Activated CD4-positive, alpha-beta T cell treated with anti-CD3 and anti-CD28 coated beads for 24 hours (primary cell): ENCODE measurements at places on chromosomes 5 and 9.

DNA sequence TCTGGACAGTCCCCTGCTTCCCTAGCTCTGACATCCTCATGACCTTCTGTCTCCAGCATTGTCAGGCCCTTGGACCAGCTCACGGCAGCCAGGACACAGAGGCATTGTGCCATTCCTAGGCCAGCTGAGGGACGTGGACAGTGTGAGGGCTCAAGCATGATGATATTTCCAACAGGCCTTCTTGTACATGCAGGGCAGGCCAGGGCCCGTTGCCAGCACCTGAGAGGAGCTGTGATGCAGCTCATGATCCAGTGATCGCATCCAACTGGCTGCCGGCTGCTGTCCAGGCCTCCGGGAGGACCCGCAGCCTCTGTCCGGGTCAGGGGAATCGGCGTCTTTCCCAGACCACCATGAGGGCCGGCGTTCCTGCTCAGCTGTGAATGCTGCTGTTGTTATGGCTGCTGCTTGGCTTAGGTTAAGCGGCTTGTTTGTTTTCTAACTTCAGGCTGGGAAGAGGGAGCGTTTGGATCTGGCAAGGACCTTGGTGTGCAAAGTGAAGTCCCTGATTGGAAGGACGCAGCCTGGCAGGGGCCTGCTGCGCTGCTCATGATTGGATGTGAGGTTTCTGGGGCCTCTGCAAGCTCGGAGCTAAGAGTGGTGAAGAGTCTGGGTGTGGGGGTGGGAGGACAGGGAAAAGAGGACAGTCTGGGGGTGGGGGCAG lies 53.8 kb downstream of the PDZD2 start:
- DNase-seq, result no peak

DNA sequence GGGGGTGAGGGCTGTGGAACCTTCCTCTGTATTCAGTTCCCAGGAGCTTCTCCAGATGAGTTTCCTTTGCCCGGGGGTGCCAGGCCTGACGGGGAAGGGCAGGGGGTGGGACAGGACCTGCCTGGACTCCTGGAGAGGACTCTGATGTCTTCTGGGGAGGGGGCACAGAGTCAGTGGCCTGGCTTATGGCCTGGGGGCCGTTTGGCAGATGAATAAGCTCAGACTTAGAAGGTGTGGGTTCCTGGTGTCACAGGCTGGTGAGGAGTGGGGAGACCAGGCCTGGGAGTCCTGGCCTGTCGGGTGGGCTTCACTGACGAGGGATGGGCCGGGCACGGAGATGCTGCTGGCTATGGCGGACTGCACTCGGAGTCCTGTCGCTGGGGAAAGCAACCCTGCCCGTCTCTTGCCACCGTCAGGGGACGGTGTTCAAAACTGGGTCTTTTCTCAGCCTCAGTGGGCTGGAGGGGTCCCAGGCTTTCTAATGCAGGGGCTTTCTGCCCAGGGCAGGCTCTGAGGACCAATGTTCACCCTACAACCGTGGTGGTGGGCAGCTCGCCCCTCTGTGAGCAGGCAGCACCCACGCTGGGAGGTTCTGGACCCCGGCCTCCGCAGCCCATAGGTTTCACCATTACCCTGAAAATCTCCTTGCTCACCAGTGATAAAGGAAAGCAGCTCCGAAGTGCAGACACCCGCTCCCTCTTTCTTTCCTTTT lies 16.2 kb downstream of the COL5A1 start:
- no peak for DNase-seq

DNA sequence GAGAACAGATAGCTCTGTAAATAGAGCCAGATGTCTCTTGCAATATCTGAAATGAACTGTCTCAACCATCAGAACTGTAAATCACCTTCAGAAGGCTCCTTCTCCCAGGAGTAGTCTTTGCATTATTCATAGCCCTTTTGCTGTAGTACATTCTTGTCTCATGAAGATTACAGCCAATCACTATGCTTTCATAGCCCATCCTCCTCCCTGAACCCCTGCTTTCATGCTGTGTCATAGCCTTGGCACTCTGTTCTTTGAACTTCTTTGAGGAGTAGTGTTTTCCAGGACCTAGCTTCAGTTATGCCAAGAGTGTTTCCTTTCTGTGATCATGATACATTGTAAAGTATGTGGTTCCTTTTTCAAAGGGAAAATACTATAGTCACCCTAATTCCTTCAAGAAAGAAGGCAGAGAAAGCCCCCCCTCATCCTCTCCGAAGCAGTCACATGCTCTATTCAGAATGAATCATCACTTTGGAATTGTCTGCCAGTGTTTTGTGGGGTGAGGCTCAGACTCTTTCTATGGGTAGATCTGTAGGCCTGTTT lies 61.1 kb downstream of the GRIA1 start:
- DNase-seq, result no peak

DNA sequence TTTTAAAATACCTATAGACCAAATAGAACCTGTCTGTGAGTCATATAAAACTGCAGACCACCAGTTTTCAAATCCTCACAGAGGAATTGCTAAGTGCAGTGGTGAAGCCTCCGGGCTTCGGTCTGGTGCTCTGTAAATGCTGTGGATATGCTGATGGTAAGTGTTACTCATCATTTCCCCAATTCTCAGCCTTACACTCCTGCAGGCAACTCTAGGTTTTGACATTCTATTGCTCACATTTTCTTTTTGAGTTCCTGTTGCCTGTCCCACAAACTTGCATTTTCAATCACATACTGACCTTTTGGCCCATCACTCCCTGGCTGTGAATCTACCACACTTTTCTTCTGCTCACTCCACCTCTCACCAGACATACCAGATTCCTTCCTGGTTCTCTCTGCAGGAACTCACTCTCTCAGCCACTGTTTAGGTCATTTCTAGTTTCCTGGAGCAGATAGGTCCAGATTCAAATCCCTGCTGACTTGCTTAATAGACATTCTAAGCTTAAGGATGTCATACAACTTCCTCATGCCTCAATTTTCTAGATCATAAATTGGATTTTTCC lies 192.9 kb downstream of the RAB3C start:
- DNase-seq, result no peak

- DNase-seq, result no peak
Measured at GRCh38 chr5:176474476-176474875, 26.3 kb downstream of the FAF2 start.

GRCh38 chr5:136620016-136620419 lies 254.7 kb upstream of the TRPC7 start:
- no peak for DNase-seq

- no peak for DNase-seq
Measured at GRCh38 chr9:5512658-5513452, 2.5 kb downstream of the PDCD1LG2 start.

- DNase-seq, result no peak
Measured at GRCh38 chr9:81613002-81613812, 76.1 kb downstream of the TLE1 start.

DNA sequence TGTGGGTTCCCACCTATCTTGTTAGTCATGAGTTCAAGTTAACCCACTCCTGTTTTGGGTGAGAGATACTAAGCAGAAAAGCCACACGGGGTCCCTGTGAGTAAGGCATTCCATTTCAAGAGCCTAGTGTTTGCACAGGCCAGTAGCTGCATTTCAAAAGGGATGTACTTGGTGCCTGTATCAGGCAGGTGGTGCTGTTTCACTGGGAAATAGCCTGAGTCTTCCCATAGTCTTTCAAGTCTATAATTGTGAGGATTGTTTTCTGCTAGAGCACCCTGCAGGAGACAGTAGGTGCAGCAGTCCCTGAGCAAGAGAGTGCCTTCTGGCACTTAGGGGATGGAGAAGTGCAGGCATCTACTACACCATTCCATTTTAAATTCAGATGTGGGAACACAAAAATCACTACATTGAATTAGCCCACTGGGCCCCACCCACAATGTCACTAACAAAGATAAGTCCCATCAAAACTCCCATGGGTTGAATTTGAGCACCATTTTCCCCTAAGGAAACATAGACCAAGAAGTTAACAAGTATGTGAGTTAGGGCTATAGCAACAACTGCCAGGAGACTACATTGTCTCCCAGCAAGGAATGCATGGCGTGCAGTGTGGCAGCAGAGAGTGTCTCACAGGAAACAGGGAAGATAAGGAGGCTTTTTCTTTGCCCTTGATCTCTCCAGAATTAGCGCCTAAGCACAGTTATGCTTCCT lies 263.2 kb downstream of the COX7C start:
- peak; percentile 7 for DNase-seq

DNA sequence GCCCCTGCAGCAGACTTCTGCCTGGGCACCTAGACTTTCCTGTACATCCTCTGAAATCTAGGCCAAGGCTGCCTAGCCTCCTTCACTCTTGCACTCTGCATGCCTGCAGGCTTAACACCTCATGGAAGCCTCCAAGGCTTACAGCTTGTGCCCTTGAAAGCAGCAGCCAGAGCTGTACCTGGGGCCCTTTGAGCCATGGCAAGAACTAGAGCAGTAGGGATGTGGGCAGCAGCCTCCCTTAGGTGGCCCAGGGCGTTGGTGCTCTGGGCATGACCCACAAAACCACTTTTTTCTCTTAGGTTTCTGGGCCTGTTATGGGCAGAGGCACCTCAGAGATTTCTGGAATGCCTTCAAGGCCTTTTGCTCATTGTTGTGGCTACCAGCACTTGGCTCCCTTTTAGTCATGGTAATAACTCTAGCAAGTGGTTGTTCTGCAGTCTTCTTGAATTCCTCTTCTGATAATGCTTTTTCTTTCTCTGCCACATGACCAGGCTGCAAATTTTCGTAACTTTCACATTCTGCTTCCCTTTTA lies 606.2 kb downstream of the TLE4 start:
- no peak for DNase-seq

DNA sequence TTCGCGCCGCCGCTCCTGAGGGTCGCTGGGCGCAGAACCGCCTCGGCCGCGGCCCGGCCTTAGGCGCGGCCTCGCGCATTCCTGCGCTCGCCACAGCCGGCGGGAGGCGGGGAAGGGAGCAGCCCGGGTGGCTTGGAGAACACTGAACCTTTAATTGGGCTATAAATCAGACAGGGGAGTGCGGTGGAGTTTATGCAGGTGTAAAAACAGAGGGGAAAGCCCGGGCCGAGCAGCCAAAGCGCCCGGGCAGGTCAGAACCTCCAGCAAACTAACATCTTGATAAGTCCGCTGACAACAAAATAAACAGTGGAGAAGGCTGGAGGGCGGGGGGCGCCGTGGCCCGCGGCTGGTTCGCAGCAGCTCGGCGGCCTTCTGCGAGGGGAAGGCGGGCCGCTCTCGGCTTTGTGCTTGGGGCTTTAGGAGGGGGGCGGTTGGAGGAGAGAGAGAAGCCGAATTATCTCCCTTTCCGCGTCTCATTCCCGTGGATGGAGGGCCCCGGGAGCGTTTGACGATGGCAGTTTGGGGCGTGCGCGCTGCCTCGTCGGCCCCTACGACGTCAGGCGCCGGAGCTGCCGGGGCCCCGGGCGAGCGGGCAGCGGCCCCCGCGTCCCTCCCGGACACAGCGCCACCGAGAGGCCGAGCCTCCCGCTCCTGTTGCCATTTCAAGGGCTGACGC lies 11.3 kb downstream of the FOXD1 start:
- DNase-seq, result no peak

- no peak for DNase-seq
Measured at GRCh38 chr5:143653766-143654282, 158.1 kb upstream of the HMHB1 start.

DNA sequence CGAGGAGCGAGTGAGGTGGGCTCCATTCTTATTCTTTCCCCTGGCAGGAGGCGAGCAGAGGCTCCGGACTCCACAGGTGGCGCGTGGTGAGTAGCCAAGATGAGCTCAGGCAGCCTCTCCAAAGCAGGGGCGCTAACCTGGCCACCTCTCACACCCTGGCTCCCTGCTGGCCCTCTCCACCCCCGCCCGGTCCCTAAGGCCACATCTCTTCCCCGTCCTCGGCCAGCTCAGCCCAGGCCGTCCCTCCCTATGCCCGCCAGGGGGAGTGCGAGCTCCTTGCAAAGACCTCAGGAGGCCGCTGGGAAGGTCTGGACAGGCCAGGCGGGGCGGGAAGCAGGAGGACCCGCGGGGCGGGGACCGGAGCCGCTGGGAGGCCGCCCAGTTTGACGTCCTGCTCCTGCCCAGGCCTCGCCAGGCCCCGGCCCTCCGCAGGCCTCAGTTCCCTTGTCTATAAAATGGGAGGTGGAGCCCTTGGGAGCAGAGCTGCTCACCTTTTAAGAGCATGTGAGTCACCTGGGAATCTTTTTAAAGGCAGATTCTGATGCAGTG lies 46.3 kb upstream of the GGTA1 start:
- DNase-seq, result peak; percentile 63

- peak; percentile 44 for DNase-seq
Measured at GRCh38 chr9:100714372-100715099, 136.7 kb downstream of the CAVIN4 start.

- no peak for DNase-seq
Measured at GRCh38 chr9:133539991-133540697, 5.6 kb downstream of the ADAMTSL2 start.

- DNase-seq, result no peak
Measured at GRCh38 chr9:34562135-34562745, 27.3 kb downstream of the CNTFR start.

DNA sequence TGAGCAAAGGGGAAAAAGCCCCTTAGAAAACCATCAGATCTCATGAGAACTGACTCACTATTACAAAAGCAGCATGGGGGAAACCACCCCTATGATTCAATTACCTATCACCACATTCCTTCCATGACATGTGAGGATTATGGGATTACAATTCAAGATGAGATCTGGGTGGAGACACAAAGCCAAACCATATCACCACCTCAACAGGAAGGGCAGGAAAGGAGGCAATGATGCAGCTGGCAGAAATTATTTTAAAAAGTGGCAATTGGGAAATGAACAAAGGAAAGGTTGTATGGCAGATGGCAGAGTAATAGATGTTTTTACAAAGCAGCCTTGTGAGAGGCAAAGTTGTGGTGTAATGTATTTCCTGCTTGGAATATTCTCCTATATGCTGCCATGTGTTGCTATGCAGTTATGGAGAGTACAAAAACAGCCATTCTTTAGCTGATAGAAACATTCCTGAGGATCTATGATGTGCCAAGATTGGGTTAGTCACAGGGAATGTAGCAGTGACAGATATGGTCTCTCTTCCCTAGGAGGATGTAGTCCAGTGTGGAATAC lies 138.8 kb downstream of the SMC2 start:
- no peak for DNase-seq

GRCh38 chr5:110386782-110387181 lies 339.7 kb downstream of the TMEM232 start:
- no peak for DNase-seq

DNA sequence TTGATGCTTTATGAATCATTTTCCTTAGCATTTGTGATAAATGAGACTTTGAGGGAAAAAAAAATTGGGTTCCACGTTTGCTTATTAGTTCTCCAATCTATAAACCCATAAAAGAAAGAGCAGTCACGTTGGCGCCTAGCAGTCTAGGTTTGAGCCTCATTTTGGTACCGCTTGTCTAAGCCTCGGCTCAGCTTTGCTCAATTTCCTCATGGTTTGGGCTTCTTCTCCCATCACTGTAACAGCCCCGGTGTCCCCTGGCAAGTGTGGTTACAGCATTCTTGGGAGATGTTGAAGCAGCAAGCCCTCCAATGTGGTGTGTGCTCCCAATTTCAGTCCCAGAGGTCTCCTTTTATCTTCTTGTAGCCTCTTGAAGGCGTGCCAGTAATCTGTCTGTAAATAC lies 578.4 kb downstream of the CDK5RAP2 start:
- DNase-seq, result no peak

GRCh38 chr5:60700416-60700757 lies 421 bp upstream of the DEPDC1B start:
- DNase-seq, result peak; percentile 0

GRCh38 chr9:83106263-83106662 lies 43.3 kb upstream of the RASEF start:
- DNase-seq, result no peak
